Activated naive CD4-positive, alpha-beta T cell treated with anti-CD3 and anti-CD28 coated beads, Interleukin-2, amount 50 U/mL, for 16 hours (primary cell): ENCODE measurements at places on chromosomes 3 and 15.

DNA sequence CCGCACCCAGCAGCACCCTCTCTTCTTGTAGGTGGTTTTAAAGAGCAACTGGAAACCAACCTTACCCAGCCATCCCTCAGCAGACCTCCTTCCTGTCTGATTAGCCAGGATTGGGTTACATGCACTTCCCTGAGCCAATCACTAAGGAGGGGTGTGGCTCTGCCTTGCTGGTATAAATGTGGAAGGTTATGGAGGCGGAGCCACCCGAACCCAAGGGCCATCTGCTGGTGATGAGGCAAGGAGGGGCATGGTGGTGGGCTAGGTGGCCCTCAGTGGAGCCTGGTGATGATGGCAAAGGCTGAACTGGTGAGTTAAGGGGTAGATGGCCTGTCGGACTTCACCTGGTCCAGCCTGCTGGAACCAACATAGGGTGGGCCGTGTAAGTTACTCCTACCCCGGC is 39.8 kb downstream of the CCDC33 start:
- DNase-seq, result no peak

DNA sequence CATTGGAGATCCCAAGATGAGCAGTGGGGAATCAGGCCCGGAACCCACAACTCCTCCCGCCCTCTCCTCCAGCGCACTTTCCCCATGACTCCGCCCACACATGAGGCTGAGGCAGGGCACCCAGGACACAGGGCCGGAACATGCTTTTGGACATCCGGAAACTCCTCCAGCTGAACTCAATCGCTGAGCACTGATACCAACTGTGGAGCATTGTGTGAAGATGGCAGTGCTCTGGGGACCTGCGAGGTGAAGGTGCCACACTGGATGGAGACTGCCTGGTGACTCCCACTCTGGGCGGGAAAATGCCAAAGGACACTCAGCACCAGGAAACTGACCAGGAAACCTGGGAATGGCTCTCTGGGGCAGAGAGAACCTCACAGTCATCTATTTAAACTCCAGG is 189.1 kb downstream of the FAM43A start:
- no peak for DNase-seq

DNA sequence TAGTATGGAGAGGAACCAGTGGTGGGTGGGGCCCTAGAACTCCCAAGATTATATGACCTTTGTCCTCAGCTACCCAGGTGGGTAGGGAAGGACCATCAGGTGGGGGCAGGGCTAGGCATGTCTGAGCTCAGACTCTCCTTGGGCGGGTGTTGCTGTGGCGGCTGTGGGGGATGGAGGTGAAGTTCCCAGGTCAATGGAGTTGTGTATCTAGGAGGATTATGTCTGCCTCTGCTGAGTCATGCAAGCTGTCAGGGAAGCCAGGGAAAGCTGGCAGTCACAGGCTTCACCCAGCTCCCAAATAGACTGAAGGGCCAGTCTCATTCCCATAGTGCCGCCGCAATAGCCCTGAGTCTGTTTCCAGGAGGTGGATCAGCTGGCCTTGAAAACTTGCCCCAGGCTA is 139.7 kb upstream of the CFAP20DC start:
- no peak for DNase-seq

- no peak for DNase-seq
Observed at GRCh38 chr15:59237924-59238331, 31.3 kb downstream of the LDHAL6B start.

DNA sequence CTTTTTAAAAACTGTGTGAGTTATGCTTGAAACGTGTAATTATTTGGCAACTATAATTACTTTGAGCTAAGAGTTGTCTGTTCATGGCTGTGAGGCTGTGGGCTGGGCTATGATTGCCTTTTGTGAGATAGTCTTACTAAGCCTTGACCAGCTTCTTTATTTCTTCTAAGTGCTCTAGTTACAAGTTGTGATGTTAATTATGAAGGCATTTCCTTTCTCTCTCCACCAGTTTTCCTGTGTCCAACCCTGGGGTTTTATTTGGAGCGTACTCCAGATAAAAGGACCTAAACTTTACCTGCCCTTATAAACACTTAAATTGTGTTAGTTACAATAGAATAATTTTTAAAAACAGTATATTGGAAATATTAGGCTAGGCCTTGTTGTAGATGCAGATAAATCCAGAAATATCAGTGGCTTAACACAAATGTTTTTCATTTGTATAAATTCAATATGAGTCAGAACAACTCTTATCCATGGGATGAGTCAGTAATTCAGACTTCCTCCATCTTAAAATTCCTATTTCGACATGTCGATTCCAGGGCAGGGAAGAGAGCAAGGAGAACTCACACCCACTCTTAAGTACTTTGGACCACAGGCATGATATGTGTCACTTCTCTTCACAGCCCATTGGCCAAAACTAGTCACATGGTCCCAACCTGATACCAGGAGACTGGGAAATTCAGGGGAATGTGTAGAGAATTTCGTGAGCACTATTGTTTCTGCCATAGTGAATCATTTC is 17.0 kb downstream of the TMEM62 start:
- DNase-seq, result no peak

DNA sequence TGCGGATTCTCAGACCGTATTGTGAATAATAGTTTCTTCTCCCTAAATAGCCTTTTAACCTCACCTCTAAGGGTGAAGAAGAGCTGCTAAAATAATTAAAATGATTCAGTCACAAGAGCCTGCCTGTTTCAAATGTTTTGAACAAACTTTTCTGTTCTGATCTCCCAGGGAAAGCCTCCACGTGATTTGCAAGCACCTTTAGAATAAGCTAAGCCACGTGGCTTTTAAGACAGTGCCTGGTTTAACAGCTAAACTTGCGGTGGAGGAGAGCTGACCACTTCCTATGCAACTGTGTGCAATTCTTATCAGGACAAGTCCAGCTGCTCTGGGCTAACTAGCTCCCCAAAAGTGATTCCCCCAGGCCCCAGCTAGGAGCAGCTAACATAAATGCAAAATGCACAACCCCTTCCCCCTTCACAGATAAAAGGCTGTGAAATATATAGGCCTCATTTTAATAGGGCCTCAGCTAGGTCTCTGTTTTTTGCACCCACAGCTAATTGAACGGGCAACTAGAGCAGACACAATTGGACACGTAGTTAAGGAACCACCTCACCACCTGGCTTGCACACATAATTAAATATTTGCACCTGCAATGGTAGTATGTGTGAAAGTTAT is 401.2 kb upstream of the NR2F2 start:
- no peak for DNase-seq

DNA sequence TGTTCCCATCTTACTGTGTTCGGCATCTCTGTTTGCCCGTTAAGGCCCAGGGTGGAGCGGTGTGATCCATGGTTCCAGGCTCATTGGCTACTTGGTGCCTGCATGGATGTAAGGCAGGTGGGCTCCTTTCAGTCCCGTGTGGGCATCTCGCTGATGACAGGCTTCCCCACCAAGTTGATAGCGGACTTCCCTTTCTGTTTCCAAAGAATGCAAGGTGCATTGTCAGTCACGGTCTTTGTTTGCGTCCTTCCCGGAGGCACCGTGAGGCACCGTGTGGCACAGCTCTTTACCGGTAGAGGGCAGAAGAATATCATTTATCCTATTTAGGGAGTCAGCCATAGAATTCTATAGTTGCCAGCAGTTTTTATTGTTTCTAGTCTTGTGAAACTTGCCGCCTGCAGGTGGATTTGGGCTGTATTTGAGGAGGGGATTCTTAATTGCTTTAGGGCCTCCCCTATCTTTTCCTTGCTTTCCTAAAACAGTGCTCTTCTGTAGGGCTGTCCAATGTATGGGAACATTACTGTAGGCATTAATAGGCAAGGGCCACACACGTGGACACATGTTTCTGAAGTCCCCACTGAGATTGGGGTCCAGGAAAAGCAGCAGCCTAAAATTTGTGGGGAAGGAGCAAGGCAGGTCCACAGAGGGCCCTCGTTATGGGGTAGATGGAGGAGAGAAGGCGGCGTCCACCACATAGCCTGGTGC is 244.1 kb downstream of the SLCO3A1 start:
- DNase-seq, result peak; percentile 36

- peak; percentile 74 for DNase-seq
Observed at GRCh38 chr15:74383695-74384565, 16.5 kb upstream of the CYP11A1 start.

- no peak for DNase-seq
Observed at GRCh38 chr15:72515591-72516389, 41.7 kb downstream of the ARIH1 start.

DNA sequence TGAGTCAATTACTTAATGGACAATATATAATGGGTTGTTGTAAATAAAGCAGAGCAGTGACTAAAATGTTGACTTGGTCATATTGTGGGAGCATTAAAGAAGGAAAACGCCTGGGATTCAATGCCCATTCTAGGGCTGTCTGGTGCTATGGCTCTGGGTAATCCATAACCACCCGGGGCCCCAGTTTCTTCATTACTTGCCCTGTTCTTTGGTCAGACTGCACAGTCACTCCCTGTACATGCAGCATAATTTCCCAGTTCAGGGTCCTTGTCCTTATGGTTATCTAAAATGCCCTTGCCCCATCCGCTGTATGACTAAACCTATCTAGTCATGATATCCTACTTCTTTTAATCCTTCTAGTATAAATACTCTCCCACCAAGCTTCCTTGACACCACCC is 27.5 kb upstream of the DENND4A start:
- DNase-seq, result no peak

DNA sequence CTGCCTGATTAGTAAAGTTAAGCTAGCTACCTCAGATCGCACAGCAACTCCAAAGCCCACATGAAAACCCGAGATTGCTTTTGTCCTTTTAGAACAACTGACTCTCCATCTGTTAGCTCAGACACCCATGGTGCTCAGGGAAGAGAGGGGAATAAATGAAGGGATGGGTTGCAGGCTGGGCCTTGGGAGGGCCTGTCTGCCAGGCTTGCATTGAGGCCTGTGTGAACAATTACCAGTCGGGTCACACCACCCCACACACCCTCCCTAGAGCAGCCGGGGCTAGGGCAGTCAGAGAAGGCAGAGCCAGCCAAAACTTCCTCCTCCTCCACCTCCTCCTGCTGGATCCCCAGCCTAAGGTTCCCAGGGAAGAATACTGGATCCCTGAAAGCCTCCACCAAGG is 8.8 kb upstream of the PRKAR2A start:
- DNase-seq, result no peak

GRCh38 chr3:196604548-196604947 is 34.9 kb upstream of the NRROS start:
- peak; percentile 61 for DNase-seq

DNA sequence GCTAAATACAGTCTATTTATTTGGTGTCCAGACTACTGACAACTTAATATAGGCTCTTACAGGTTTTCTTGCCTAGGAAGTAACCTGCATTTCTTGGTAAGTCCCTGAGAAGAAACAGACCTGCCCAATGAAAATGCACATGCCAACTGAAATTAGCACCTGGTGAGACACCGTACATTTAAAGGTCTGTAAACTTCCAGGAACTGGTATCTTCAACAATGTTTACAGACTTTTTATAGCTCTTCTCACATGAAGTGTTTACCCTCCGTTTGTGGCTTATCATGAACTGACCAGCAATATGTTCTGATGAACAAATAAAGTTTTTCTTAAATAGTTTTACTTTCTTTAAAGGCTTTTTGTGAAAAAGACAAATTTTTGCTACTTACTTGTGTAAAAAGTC is 93.3 kb downstream of the PCCB start:
- DNase-seq, result no peak

DNA sequence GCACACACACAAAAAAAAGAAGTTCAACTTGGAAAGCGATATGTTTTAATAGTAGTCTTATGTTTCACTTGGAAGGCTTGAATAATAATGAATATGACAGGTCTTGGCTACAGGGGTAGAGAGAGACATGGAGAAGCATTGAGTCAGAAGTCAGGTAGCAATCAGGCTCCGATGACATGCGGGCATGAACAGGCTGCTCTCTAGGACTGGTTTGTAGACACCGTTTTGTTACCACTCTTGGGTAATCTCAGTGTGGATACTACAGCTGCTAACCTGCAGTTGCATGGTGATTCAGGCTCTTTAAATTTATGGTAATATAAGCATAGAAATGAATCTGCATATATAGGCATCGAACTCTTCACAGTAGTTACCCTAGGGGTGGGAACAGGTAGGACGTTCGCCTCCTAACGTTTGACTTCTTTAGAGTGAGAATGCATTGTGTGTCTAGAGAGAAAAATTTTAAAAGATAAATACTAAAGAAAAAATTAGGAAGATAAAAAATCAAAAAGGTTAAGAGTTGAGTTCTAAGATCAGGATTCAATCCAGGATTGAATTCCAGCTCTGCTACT is 241.6 kb upstream of the KBTBD8 start:
- no peak for DNase-seq

GRCh38 chr3:88807491-88808105 is 299.8 kb upstream of the EPHA3 start:
- DNase-seq, result no peak

DNA sequence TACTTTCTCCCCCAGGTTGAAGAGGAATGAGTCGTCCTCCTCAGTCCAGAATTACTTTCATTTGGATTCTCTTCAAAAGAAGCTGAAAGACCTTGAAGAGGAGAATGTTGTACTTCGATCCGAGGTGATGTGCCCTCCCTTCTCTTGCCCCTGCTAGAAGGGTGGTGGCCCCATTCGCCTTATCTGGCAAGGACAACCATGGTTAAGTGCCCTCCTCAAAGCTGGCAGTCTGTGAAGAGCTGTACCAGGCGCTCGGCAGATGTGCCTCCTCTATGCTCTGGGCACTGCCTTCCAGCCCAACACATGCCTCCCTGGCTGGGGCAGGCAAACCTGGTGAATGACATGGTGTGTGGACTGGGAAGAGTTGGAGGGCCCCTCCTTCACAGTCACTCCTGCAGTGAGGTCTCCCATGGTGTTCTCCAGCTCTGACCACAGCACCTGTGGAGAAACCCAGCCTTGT is 77.0 kb downstream of the CCK start:
- DNase-seq, result no peak

- no peak for DNase-seq
Observed at GRCh38 chr3:135348690-135349089, 553.6 kb downstream of the EPHB1 start.

DNA sequence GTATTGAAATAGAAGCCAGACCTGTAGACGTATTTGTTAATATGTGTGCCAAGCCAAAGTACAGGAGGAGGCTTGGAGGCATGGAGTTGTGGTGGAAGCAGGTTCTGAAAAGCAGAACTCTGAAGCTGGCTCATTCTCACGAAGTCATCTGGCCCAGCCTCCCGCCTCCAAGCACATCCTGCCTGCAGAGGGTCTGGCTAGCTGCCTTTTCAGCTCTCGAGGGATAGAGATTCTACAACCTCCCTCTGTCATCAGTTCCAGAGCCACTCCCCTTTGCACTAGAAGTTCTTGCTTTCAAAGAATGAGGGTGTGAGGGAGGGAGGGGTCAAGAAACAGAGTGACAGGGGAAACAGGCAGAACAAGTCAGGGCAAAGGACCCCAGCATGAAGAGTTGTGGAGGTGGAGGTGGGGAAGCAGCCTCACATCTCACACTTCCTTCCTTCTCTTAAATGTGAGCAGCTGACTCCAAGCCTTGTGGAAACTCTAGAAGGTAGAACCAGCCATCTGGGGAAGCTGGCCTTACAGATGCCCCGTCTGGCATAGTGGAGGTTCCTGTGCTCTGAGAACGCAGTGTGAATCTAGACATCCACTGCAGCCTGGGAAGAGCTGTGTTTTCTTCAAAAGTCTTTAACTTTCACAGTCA is 95.3 kb downstream of the SLC49A4 start:
- DNase-seq, result no peak
